Natural killer cell treated with Interleukin-12 subunit alpha and Interleukin-12 subunit beta and Interleukin-15 and Interleukin-18, amount 100 ng/mL, for 72 hours (primary cell): ENCODE measurements at places on chromosomes 13 and 19. TPM values are rescaled to one million over a fixed set of nuclear protein-coding genes. Genes with fewer than 3 reads are reported as not detected.

Gene PRSS57
- total RNA-seq, result 1.4 TPM

Gene CPAMD8
- total RNA-seq, result 0.81 TPM

Gene TSHZ3
- 4.0 TPM for total RNA-seq

Gene ENOX1
- 0.14 TPM for total RNA-seq

Gene SPC24
- 26.6 TPM for total RNA-seq

Gene ZIK1
- 5.5 TPM for total RNA-seq

Gene ZNF66
- 18.0 TPM for total RNA-seq

Gene PGLYRP1
- not detected for total RNA-seq

Gene ODAD3
- not detected for total RNA-seq

Gene RUBCNL
- 2.0 TPM for total RNA-seq

Gene CPT1C
- 0.52 TPM for total RNA-seq

Gene ICAM3
- total RNA-seq, result 91.9 TPM

- DNase-seq, result no peak
Measured at GRCh38 chr13:91331047-91331915, 16.2 kb upstream of the MIR17HG start.

GRCh38 chr19:47663911-47664771 is 49.1 kb upstream of the EHD2 start:
- DNase-seq, result no peak

- no peak for DNase-seq
Measured at GRCh38 chr13:71218960-71219359, 648.0 kb downstream of the DACH1 start.

GRCh38 chr13:110126391-110126961 is 180.5 kb downstream of the COL4A1 start:
- DNase-seq, result no peak

- DNase-seq, result no peak
Measured at GRCh38 chr13:68749796-68750195, 1357.8 kb upstream of the ATXN8OS start.

DNA sequence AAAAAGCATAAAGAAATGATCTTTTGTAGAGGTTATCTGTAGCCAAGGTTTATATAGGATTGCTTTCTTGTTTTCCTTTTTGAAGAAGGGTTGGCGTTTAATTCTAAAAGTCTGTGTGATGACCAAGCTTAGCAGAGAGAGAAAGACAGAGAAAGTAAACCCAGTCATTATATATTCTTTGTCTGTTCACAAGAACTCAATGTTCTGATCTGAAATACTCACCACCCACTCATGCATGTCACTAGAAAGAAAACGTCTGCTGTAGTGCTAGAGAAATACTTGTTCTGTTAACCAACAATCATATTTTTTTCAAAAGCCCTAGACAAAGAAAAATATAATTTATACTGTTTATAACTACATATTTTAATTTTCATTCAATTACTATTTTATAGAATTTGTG is 173.7 kb upstream of the SLITRK5 start:
- no peak for DNase-seq

GRCh38 chr19:28614634-28615545 is 598.1 kb downstream of the UQCRFS1 start:
- DNase-seq, result no peak

DNA sequence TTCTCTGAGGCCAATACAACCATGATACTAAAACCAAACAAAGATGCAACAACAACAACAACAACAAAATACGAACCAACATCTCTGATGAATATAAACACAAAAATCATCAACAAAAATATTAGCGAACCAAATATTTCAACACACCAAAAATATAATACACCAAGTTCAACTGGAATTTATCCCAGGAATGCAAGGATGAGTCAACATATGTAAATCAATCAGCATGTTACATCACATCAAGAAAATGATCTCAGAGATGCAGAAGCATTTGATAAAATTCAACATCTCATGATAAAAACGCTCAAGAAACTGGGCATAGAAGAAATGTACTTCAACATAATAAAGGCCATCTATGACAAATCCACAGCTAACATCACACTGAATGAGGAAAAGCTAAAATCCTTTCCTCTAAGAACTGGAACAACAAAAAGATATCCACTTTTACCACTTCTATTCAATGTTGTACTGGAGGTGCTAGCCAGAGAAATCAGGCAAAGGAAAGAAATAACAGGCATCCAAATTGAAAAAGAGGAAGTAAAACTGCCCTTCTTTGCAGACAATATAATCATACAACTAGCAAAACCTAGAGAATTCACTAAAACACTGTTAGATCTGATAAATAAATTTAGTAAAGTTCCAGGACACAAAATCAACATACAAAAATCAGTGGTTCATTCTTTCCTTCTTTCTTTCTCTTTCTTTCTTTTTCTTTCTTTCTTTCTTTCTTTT is 2448.7 kb upstream of the PCDH20 start:
- no peak for DNase-seq

DNA sequence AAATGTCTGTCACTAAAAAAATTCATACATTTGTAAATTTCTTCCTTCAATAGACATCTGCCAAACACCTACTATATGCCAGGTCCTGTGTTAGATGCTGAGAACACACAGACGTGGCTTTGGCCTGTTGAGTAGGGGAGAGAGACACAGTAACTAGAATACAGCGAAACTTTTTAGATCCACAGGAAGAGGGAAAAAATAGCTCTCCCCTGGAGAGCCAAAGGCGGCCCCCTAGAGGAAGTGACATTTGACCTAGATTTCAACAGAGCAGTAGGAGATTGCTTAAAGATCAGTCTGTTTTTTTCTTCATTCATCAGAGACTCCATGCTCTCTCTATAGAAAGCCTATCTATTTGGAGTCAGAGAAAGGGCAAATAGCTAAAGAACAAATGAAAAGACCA is 11.3 kb downstream of the LCP1 start:
- no peak for DNase-seq

- no peak for DNase-seq
Measured at GRCh38 chr19:35088131-35088913, 27.3 kb upstream of the FXYD3 start.

- no peak for DNase-seq
Measured at GRCh38 chr19:47098608-47099007, 15.0 kb downstream of the ZC3H4 start.

DNA sequence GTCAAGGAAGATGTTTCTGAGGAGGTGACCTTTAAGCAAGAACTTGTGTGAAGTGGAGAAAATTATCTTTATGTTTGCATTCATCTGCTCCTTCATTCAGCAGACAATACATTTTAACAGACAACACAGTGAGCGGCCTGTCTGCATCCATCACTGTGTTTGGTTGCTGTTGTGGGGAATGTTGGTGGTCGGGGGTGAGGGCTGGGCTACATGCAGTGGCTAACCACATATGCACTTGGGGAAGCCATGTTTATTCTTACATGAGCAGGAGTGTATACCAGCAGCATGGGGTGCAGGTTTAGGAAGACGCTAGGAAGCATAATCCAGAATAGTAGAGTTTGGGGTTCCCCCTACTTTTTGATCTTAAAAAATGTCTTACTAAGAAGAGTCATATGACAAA is 66.4 kb downstream of the DHRS12 start:
- no peak for DNase-seq

- DNase-seq, result peak; percentile 51
Measured at GRCh38 chr13:114111577-114111976, 20.8 kb downstream of the RASA3 start.

GRCh38 chr13:109906976-109907375 is 120.6 kb upstream of the IRS2 start:
- no peak for DNase-seq

DNA sequence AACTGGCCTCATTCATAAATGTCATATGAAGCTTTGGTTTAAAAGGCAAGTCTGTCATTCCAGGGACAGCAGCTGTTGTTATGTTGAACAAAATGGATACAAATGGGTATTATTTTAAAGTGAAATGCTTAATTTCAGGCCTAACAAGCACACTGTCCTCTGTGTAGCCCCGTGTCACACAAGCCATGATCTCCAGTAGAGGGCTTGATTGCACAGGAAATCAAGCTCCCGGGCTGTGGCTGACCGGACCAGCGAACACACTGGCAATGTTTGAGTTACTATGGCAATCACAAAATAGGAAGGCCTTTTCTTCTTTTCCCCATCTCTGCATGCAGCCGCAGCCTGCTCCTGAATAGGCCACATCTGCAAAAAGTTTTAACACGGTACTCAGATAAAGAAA is 64.0 kb upstream of the GSX1 start:
- no peak for DNase-seq

DNA sequence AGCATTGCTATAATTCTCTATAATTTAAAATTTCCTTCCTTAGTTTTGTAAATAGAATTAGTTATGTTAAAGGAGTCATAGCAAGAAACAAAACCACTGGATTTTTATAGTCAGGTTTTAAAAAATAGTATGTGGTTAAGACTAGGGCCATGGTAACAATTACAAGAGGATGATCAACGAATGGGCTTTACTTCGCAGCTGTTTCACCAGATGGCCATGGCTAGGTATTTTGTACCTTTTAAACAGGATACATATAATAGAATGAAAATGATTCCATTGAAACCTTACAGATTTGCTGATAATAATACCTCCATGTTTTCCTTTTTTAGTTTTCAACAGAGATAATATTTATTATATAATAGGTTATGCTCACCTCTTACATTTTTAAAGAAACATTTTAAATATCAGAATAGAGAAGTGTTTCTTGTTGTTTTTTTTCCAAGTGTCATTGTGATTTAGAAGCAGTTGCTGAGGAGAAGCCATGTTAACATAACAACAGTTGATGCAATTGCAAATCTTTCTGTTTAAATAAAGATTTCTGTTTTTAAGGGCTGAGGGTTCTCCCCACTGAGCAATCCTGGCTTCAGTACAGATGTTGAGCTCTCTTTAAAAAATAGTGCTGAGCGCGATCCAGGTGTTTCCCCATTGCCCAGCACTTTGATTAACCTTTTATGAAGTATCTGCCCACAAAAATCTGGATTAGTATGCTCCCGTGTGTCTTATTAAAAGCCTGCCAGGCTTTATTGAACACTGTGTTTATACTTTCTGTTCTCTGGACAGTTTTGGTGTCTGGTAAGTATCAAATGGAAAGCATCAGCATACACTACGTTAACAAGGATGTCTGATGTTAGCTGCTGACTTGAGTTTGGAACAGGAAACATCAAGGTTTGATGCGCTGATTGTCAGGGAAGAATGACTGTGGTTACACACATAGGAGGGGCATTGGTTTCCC is 205.3 kb downstream of the HS6ST3 start:
- no peak for DNase-seq

- no peak for DNase-seq
Measured at GRCh38 chr13:73698859-73699258, 435.3 kb downstream of the KLF12 start.

- no peak for DNase-seq
Measured at GRCh38 chr13:87524775-87525174, 146.4 kb upstream of the SLITRK5 start.

GRCh38 chr13:39597838-39598237 is 5.2 kb downstream of the LHFPL6 start:
- no peak for DNase-seq

GRCh38 chr19:31537136-31537535 is 187.9 kb upstream of the TSHZ3 start:
- no peak for DNase-seq

GRCh38 chr13:92972751-92973150 is 253.9 kb upstream of the GPC6 start:
- DNase-seq, result no peak

DNA sequence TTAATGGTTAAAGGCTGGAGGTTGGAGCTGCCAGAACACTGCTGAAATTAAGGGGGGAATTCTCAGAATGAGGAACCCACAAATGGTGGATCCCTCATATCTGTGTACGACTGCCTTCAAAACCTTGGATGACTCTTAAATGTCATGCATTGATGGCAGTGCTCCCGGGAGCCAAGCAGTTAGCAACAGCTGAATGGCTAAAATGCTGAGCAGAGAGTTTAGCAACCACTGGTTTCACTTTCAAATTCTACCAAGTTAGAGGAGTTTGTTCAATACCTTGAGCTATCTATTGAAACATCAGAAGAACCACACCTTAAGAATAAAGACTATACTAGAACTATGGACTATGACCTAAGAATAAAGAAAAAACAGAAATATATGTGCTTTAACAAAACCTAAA is 41.4 kb downstream of the UQCRFS1 start:
- DNase-seq, result no peak

DNA sequence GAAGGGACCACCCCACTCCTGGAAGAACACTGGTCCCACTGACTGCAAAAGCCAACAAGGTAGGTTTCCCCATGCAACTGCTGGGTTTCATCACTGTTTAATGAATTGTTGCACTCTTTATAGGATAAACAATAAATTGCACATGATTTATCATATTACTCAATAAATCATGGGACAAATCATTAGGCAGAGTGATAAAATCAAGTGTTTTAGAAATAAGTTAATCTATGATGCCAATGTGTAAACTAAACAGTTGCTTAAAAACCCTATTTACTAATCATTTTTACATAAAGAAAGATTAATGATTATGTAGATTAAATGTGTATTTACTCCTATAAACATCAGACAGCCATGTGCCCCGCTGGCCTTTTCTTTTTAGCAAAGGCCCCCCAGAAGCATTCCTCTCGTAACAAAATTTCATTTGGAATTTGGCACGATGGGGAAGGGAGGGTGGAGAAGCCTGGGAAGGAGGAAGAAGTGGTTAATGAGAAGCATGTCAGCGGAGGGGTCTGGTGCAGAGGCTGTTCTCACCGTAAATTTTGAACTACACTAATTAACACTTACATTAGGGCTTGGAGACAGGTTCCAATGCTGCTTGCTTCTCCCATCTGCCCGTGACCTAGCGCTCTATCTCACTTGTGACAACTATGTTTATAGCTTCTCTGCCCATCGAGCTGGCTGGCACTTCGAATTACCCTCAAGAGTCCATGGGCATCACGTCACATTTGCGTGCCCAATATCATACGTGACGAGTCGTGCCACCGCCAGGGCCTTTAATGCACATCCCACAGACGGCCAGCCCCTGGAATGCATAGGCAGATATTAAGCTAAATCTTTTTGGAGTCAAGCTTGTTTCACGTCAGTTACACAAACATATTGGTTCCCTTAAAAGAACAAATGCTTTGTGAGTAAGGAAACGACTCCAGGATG is 357.7 kb upstream of the TSHZ3 start:
- DNase-seq, result no peak

GRCh38 chr13:32159137-32159869 is 127.7 kb downstream of the FRY start:
- no peak for DNase-seq

DNA sequence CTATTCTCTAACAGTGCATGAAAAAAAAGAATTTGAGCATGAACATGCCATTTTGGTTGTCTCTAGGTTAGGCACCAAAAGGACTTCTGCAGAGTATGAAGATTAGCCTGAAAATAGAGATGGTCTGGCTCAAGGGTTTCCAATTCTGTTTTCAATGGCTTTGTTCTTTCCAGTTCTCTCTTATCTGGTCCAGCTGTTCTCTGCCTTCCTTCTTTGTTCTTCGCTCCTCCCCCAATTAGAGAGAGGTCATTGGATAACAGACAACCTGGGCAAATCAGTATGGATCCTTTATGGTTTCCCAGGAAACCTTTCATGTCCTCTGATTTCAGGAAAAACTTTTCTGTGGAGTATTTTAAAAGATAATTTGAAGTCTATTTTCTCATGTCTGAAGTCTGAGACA is 623.4 kb downstream of the PCDH17 start:
- no peak for DNase-seq
